ENCODE measurements at places on chromosomes 6 and 20.

GRCh38 chr6:75863001-75863400 is 114.0 kb downstream of the MYO6 start:
- DNase-seq: no peak

GRCh38 chr6:43709654-43710303 is 22.2 kb upstream of the MRPS18A start:
- no peak for DNase-seq

DNA sequence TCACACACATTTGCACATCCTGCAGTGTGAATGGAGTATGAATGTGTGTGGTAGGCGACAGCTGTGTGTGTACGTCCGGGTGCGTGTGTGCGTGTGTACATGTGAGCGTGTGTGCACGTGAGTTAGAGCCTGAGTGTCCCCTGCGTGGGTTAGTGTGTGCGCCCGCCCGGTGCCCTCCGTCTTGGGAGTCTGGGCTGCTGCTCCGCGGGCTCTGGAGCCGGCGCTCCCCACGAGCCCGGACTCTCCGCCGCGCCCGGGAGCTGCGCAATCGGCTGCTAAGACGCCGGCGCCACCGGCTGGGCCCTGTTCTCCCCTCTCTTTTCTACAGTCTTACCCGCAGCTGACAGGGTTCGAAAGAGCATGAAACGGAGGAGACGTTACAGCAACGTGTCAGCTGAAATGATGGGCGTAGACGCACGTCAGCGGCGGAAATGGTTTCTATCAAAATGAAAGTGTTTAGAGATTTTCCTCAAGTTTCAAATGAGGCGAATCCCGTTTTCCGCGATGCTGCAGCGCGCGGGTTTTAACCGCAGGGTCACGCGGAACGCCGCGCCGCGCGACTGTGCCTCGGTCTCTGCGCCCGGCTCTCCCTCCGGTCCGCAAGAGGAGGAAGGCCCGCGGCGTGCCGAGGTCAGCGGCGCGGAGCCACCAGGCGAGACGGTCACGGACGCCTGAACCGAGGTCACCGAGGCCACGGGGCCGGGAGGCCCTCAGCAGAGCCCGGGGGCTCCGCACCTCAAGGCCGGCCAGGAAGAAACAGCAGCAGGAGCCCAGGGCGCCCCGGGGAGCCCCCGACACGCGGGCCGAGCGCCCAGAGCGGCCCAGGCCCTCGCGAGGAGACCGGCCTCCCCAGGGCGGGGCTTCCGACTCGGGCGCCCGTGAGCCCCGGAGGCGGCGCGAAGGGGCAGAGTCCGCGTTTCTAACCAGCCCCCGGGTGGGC is 95.3 kb upstream of the BHLHE23 start:
- DNase-seq: peak; percentile 28

GRCh38 chr20:42742926-42743325 is 446.8 kb downstream of the PTPRT start:
- DNase-seq: no peak

DNA sequence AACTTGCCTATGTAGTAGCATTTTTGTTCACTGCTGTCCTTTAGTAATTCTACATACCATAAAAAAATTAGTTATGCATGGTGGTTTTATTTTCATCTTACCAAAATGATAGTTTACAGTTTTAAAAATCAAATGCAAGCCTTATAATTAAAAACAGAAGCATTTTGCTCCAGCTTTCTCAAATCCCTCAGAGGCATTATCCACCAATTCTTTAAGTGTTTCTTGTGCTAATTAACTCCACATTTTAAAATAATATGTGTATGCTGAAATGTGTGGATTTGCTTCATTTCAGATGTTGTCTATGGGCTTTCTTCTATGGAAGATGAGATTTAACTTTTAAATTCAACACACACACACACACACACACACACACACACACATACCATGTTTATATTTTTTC is 49.3 kb downstream of the PCSK2 start:
- DNase-seq: no peak

DNA sequence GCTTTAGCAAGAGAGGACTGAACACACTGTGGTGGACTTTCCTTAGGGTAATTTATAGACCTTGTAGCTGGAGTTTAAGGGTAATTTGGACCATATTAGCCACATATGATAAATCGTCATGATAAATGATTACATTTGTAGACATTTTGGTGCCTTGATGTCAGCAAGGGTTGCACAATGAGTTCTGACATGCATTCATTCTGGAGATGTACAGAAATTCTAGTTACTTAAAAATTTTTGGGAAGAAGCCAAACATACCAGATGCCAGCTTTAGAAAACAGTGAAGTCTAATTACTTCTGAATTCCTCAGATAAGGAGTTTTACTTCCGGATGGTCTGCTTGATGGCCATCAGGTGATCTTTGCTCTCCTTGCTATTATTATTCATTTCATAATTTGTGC is 653.1 kb downstream of the TBC1D32 start:
- DNase-seq: no peak

- no peak for DNase-seq
These were observed 380.2 kb upstream of the MMS22L start for GRCh38 chr6:97663252-97663651.

GRCh38 chr6:28490205-28490890 is 25.2 kb downstream of the GPX6 start:
- no peak for DNase-seq

GRCh38 chr6:25413207-25413905 is 134.2 kb downstream of the CARMIL1 start:
- peak; percentile 41 for DNase-seq

DNA sequence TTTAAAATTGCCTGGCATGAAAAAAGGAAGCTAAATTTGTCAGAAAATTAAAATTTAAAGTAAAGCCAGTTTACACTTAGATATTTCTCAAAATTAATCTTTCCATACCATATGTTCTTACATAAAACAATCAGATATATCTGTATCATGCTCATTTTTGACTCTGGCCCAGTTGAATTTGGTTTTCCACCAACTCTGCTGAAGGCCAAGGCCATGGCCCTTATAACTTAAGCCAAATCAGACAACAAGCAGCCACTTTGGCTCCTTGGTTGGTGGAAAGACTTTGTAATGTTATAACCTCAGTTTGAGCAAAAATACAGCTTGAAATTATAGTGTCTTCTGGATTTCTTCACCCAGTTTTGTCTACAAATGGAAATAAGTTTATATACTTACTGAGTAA is 97.3 kb downstream of the CENPW start:
- peak; percentile 20 for DNase-seq

DNA sequence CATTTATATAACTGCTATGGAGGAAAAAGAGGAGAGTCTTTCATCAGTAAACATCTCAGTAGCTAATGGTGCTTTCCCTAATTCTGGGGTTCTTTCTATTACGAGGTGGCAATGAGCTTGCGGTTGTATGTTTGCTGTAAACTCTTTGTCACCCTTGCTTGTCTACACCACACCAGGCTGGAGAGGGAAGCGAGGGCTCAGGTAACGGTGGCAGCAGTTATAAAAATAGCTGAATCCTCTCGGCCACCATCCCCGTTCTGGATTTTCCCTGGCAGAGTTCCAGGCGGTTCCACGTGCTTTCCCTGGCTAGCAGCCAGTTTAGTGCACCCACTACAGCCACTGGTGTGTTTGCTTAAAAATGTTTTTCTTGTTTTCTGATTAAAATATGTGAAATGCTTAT is 39.0 kb downstream of the MAS1 start:
- no peak for DNase-seq

GRCh38 chr6:15980801-15981200 is 148.1 kb upstream of the MYLIP start:
- no peak for DNase-seq

DNA sequence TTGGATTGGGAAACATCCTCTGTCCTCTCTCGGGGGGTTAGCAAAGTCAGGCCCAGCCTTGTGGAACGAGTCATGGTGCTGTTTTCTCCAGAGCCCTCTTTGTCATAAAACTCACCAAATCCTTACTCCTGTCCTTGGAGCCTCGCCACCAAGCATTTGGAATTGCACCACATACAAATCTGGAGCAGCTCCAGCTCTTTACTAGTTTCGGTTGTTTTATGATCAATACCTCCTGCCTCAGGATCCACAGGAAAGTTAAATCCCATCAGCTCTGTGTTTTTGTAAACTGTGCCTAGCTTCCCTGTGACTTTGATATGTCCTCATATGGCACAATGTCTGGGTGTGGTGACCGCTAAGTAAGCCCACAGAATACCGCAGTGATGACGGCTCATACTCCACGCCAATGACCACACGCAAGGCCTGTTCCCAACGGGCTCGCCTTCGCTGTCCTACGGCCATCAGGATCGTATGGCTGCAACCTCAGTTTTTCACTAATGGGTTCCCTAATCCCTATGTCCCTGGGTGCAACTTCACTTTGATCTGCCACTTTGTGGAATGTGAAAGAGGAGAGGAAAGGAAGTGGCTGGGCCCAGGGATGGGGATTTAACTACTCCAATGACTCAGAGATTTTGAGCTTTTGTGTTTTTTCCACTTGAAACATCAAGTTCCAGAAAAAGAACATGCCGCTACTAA is 111.3 kb upstream of the FOXQ1 start:
- no peak for DNase-seq

DNA sequence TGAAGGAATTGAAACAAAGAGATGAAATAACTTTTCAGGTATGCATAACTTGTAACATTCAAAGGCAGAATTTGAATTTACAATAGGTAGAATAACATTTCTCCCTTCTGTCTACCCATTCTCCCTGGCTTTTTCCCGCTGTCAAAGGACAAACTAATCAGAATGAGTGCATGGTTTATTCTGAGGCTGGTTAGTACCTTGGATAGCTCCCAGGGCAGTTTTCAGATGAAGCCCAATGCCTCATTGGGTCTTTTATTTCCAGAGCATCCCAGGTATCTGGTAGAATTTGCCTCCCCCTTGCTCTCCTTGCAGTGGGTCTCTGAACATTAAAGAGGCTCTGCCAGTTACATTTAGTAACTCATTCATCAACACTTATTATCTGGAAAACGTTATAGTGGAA is 665.5 kb downstream of the BCKDHB start:
- no peak for DNase-seq

DNA sequence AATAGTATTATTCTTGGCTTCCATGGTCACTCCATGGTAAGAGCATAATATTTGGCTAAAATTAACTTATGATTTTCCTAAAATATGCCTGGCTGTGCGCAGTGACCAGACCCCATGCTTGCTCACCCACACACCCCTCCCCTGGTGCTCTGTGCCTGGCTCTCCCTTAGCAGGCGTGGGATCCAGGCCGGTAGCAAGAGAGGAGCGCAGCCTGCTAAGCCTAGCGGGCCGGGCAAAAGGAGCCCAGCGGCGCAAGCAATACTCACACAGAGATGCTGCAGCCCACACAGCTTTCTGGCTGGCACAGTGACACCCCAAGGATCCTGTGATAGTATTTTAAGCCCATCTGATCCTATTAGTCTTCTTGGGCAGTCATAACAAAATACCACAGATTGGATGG is 79.8 kb upstream of the EYS start:
- no peak for DNase-seq

- DNase-seq: no peak
These were observed 3.7 kb upstream of the CARMIL1 start for GRCh38 chr6:25275436-25275835.

DNA sequence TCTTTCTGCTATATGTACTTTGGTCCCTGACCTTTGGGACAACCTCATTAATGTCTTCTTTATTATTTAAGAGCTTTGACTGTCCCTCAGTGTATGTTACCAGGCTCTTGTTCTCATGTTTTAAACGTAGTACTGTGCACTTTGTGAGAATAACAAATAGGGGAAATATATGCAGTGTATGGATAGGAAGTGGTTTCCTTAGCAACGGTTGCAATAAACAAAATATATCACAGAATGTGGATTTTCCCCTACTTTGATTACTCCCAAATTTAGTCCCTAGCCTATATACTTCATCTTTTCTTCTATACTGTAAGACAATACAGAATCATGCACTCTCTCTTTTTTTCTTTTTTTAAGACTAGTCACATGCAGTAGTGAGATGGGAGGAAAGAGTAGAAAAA is 123.8 kb upstream of the AKIRIN2 start:
- DNase-seq: peak; percentile 56

DNA sequence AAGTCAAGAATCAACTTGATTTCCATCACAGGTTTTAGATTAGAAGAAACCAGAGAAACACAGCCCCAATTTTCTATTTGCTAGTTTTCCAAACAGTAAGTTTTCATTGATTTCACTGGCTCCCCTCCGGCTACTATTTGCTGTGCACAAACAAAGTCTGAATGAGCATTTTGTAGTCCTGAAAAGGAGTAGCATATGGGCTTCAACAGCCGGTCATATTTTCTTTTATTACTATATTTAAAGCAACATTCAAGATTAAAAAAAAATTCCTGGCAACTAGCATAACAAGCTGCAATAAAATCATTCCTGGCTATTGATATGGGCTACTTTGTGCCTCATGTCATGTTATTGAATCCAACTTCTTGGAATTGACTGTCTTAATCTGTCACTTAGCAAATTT is 48.3 kb downstream of the CARMIL1 start:
- DNase-seq: no peak

- DNase-seq: no peak
These were observed 302.0 kb downstream of the ALDH8A1 start for GRCh38 chr6:134647861-134648260.

- no peak for DNase-seq
These were observed 50.4 kb downstream of the BLOC1S5 start for GRCh38 chr6:8013763-8014162.

GRCh38 chr20:29410806-29411457 is 1846.5 kb upstream of the DEFB115 start:
- DNase-seq: no peak

- peak; percentile 23 for DNase-seq
These were observed 60.7 kb downstream of the TNFAIP3 start for GRCh38 chr6:137927777-137928218.

GRCh38 chr20:19531446-19531845 is 226.6 kb upstream of the RIN2 start:
- no peak for DNase-seq

DNA sequence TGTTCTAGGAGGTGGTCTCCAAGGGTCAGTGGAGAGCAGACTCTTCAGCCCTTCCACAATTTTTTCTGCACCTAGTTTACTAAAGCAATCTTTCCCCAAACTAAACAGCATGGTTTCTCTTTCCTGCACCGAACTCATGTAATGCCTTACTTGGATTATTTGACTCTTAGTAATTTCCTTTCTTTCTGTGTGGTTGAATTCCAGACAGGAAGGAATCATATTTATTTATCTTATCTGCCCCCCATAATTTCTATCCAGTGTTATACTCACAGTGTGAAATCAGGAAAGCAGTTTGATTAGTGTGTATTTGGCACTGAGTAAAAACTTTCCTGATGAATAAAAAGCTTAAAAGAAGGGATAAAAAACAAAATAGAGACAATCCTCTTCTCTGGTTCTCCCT is 140.3 kb upstream of the STMND1 start:
- DNase-seq: no peak

DNA sequence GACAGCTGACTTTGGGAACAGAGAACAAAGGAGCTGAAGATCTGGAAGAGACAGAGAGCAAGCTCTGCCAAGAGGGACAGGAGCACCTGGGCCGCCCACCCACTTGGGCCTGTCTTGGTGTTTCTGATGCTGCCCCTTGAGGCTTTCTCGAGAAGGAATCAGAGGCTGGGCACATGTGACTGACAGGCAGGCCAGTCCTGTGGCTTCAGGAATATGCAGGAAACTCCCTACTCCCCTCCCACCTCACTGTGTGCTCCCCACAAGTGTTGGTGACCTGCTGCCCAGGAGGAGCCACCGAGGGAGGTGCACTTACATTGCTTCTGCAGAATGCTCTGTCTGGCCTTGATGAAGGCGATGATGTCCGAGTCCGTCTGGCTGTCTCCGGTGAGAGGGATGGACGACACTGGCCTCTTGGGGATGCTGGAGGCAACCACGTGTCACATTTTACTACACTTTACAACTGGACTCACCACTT is 20.9 kb upstream of the KCNK16 start:
- no peak for DNase-seq

Data from muscle of arm (tissue), 14 donors.